Occipital lobe (tissue), 3 donors: ENCODE measurements at places on chromosomes 13 and 19. TPM values are rescaled to one million over a fixed set of nuclear protein-coding genes. Genes with fewer than 3 reads are reported as not detected.
A peak's percentile ranks its signal among the peaks of the same experiment; 100 is the strongest.

ERICH6B gene
- total RNA-seq, result not detected

BCAM gene
- total RNA-seq, result 2.3 TPM

- DNase-seq, result no peak
Measured at GRCh38 chr19:48953990-48954594, 583 bp upstream of the BAX start.

DNA sequence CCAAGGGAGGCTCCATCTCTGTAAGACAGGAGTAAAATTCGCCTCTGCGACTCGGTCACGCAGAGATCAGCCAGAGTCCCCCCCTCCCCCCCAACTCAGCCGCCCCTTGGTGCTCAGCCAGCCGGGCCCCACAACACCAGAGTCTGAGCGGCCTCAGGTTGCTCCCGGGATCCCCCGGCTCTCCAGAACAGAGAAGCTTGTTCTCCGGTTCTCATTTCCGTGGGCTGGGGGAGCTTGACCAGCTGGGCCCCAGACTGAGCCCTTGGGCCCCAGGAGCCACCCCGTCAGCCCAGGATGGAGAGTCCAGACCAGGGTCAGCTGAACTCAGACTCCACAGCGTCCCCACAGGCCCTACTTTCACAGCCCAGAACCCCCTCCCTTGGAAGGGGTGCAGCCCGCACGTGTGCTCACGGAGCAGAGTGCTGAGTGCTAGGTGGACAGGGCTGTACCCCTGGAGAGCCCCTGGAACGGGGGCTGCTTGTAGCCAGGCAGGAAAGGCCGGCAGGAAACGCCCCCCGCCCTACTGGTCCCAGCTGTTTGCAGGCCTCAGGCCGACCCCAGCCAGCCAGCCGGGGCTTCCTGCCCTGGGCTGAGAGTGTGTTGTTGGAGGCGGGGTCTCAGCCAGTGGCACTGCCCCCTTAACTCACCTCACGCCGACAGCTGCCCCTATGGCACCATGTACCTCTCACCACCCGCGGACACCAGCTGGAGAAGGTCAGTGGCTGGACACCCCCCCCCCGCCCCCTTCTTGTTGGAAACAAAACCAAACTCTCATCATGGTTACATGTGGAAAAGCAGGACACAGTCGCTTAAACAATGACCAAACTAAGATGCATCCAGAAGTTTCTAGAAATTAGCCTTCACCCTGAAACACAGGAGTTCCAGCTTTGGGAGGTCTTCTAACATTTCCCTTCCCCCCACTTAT, 44.4 kb downstream of the COMP start:
- DNase-seq, result no peak

- no peak for DNase-seq
Measured at GRCh38 chr19:46950526-46951170, 69.0 kb upstream of the NPAS1 start.

ICAM3 gene
- 0.94 TPM for total RNA-seq

DNA sequence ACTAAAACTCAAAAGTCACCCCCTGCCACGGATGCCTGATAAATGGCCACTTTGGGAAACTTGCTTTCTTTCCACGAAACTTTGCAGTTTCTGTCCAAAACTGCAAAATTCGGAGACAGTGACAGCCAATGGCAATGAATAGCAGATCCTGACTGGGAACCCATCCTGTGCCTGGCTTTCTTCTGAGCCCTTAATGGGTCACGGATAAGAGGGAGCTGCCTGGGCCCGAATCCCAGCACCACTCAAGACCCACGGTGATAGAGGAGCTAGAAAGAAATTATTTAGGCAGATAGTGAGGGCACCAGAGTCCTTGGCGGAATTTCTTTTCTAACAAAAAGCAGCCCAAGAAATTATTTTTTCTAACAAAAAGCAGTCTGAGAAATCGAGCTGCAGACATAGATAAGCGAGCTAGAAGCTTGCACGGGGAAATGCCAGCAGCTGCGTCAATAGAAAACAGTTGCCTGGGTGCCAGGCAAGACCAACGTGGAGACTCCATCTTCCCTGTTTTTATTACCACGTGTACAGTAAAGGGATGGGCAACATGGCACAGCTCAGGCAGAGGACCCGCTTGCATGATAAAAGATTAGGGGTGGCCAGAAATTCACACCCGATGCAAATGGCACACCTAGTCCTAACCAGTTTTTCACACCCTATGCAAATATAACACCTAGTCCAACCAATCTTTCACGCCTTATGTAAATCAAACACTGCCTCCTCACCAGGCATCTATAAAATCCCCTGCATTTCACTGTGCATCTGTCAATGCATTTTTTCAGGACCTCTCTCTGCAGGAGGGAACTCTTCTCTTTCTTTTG, 7.1 kb upstream of the HSH2D start:
- DNase-seq, result no peak

CYP4F12 gene
- total RNA-seq, result not detected

SARS2 gene
- total RNA-seq, result 5.0 TPM

GRCh38 chr19:34232566-34233481, 21.5 kb upstream of the GARRE1 start:
- peak; percentile 49 for DNase-seq

GRCh38 chr13:75657111-75657510, 21.0 kb downstream of the LMO7 start:
- DNase-seq, result no peak

MADCAM1 gene
- 0.16 TPM for total RNA-seq
